CD4-positive, alpha-beta T cell treated with Interferon gamma for 1 hour (primary cell): ENCODE measurements at places on chromosomes 12 and 14.

DNA sequence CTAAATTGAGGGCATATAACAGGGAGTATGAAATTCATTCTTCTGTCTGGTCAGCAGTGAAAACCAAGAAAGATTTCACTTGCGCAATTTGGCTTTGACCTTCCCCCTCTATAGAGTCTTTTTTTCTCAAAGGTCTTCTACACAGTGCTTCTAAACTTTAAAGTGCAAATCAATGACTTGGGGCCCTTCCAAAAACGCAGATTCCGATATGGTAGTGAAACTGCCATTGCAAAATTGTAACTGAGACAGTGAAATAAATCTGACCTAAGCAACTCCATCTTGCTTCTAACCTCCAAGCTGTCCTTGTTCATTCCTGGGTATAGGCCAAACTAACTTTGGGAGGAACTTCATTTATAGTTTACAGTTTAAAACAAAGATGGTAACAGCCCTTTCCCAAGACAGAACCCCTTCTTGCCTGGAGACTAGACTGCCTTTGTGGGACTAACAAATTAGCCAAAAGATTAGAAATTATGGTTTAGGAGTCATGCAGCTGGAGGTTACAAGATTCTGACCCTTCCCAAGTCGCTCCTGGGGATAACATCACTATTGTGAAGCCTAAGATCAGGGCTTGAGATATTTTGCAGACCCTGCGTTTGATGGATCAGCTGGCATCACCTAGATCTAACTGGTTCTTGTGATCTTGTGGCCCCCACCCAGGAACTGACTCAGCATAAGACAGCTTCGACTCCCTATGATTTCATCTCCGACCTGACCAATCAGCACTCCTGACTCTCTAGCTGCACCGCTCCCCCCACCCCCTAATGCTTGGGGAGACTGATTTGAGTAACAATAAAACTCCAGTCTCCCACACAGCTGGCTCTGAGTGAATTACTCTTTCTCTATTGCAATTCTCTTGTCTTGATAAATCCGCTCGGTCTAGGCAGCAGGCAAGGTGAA lies 5.0 kb downstream of the SLC25A21 start:
- DNase-seq = no peak

GRCh38 chr14:70642303-70643235 lies 853 bp downstream of the TTC9 start:
- DNase-seq = peak; percentile 53

DNA sequence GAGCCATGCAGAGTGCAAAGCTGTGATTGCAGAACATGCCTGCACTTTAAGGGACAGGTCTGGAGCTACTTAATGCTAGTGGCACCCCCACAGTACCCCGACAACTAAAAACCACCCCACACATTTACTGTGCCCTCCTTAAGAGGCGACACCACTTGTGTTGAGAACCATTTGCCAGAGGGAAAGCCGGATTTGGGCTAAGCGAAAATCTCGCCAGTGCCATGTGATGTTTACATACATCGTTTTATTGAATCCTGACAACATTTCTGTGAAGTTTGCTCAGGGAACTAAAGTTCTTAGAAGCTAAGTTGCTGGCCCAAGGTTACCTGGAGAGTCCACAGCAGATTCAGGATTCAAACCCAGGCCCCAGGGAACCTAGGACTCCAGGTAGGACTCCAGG lies 119.0 kb upstream of the FKBP4 start:
- DNase-seq = no peak

GRCh38 chr14:89432226-89432625 lies 15.2 kb upstream of the FOXN3 start:
- no peak for DNase-seq

GRCh38 chr14:72844524-72844923 lies 49.4 kb downstream of the DPF3 start:
- DNase-seq = no peak

GRCh38 chr14:73761618-73762355 lies 47.6 kb upstream of the PNMA1 start:
- peak; percentile 53 for DNase-seq

DNA sequence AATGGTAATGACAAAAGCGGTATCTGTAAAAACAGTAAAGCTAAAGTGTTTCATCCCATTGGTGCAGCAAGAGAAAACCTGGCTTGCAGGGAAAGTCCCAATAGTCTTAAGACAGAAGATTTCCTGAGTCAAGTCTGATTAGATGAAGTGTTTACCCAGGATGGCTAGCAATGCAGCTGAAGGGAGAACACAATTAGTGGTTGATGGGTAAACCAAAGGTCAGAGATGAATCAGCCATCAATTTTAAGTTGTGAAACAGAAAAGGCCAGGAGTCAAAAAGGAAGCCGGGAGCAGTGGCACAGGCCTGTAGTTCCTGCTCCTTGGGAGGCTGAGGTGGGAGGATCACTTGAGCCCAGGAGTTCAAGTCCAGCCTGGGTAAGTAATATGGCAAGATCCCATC lies 52.6 kb downstream of the SEC23A start:
- DNase-seq = no peak

GRCh38 chr14:24339284-24340151 lies at the start of gene RIPK3:
TSS of gene RIPK3 (minus strand) at chr14:24339991. CDS start at chr14:24339826, 165 bp downstream.
- DNase-seq = peak; percentile 62

DNA sequence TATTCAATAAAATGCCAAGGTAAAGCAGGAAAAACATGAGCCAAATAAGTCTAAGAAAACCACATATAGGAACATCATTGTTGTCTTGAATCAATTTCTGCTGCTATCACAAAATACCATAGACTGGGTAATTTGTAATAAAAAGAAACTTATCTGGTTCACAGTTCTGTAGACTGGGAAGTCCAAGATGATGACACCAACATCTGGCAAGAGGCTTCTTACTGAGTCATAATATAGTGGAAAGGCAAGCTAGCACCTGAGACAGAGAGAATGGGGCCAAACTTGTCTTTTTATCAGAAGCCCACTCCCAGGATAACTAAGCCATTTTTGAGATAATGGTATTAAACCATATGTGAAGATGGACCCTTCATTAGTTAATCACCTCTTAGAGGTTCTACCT lies 975.9 kb downstream of the FLRT2 start:
- DNase-seq = no peak

DNA sequence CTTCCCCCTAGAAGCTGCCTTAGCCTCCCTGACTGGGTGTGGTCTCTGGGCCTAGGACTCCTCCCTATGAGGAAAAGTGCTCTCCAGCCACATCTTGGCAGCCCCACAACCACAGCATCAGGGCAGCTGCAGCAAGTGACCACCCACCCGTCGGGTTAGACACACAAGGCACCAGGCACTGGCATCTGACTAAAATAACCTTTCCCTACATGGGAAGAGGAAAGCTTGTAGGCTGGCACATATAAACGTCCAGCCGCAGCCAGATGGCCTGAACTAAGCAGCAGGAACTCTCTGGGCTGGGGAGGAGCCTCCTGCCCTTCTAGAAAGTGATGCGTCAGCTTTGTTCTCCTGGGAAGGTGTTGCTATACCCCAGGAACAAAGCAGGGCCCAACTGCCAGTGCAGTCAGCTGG lies 328.7 kb downstream of the DPF3 start:
- no peak for DNase-seq

GRCh38 chr12:87836190-87836589 lies 193.0 kb downstream of the C12orf50 start:
- DNase-seq = no peak

DNA sequence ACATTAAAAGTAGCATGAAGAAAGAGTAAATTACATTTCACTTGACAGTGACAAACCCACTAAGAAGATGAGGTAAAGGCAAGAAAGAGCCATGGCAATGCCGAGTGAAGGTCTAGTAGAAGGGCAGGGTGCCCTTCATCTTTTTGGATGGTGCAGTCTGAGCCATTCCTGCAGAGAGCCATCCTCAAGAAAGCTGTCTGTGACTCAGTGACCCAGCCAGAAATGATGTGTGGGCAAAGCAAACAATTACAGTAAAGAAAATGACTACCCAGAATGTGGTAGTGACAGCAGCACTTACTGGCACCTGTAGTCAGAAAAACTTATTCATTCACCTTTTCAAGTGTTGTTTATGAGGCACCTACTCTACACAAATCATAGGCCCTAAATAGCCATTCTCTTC lies 281.7 kb downstream of the DUSP6 start:
- no peak for DNase-seq

DNA sequence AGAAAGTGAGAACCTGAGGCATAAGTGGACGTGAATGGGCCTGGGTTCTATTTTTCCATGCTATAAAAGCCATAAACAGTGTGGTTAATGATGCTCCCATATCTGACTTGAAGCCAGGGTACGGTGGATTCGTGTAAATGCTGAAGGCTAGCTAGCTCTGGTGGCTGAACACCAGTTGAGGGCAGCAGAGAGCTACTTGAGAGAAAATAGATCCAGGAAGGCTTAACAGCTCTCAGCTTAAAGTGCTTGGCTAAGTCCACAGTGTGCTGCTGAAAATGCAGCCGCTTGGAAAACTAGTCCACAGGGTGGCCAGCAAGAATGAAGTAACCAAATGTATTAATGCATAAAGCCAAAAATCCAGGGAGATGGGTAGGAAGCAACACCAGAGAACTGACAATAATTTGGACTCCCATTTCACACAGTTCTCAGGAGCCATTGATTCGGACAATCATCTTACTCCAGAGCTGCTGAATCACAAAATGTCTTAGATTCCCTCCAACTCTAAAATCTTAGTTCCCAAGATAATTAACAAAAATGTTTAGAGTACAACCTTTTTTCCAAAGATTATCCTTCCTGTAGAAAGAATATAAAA lies 15.0 kb upstream of the FOXG1 start:
- DNase-seq = no peak

GRCh38 chr12:26825459-26826016 lies 7.5 kb downstream of the ITPR2 start:
- no peak for DNase-seq

GRCh38 chr12:49334681-49335080 lies 2.3 kb downstream of the C1QL4 start:
- DNase-seq = no peak

GRCh38 chr12:55188974-55189556 lies 31.8 kb upstream of the OR10A7 start:
- DNase-seq = no peak

GRCh38 chr14:28746247-28746646 lies 20.3 kb upstream of the FOXG1 start:
- DNase-seq = no peak

GRCh38 chr14:104726600-104727451 lies 2.8 kb downstream of the ADSS1 start:
- no peak for DNase-seq

GRCh38 chr12:42857106-42857505 lies 267.6 kb upstream of the PRICKLE1 start:
- no peak for DNase-seq

DNA sequence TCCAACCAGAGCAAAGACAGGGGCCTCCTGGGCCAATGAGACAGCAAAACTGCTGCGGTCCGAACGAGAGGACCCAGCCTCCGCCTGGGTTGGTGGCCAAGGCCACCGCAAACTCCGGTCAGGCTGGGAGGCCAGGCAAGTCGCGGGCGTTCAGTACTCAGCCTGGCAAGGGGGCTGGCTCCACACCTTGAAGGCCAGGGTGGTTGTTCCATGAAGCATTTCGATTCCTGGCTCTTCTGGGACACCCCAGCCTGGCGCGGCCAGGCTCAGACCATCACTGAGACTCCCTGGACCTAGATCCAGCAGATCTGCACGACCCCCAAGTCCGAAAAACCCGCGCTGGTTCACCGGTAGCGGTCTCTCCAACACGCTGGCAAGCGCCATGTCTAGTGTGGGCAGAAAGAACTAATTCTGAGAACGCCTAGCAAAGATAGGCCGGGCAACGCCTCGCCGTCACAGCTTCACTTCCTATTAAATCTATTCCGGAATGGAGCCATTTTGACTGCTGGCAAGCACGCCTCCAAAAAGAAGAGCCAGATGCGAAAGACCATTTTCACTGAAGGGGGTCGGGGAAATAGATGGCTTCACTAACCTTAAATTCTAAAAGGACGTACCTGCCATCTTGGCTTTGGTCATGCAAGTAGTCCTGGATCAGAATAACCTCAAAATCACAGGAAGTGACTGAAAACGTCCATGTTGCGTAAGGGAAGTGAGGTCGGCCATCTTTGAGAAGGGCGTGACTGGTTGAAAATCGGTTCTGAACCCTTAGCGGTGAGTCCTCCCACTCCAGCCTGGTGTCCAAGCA lies at the start of gene PSMB5:
Gene PSMB5 (minus strand): TSS at position 403 of the 805 bp plus-strand sequence. CDS start 19 bp downstream, at position 384.
- peak; percentile 92 for DNase-seq

GRCh38 chr14:31069343-31069742 lies 43.2 kb upstream of the STRN3 start:
- DNase-seq = no peak

DNA sequence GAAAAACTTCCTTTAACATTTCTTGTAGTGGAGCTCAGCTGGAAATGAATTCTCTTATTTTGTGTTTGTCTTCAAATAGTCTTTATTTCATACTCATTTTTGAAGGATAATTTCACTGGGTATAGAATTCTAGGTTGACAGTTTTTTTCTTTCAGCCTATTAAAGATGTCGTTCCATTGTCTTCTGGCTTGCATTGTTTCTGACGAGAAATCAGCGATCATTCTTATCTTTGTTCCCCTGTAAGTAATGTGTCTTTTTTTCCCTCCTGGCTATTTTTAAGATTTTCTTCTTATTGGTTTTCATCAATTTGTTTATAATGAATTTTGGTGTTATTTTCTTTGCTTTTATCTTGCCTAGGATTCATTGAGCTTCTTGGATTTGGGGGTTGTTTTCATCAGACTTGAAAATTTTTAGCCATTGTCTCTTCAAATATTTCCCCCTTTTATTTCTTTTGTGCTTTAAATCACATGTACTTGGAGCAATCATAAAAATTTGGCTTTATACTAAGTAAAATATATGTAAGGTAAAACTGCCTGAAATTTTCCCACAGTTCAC lies 89.4 kb downstream of the UNC79 start:
- DNase-seq = no peak

GRCh38 chr14:54762296-54762695 lies 140.3 kb downstream of the GCH1 start:
- no peak for DNase-seq

DNA sequence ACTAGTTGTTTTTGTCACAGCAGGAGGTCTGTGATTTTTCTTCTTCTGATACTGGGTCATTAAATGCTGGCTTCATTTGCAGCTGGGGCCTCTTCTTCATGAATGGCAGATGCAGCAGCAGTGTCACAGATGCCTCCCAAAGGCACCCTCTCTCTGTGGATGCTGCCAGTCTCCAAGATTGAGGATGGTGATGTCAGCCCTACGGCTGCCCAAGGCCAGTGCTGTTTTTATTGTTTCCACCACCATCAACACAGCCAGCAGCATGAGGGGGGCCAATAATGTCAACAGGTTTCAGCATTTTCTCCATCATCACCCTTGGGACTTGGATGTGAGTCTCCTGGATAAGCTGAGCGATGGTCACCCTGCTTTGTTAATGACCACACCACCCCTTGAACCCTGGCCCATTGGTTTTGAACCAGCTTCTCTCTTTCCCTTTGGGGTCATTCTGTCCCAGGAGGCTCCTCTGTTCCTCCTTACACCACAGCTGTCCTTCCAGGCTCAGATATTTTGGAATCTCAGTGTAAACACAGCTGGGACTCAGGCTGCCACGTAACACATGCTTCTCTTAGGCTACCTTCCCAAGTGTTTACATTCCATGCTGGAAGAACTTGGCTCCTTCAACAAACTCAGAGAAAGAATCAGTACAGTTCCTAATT lies 151.7 kb upstream of the DDHD1 start:
- DNase-seq = no peak
